ENCODE measurements at places on chromosomes 16 and 17. TPM values are rescaled to one million over a fixed set of nuclear protein-coding genes. Genes with fewer than 3 reads are reported as not detected.

DNA sequence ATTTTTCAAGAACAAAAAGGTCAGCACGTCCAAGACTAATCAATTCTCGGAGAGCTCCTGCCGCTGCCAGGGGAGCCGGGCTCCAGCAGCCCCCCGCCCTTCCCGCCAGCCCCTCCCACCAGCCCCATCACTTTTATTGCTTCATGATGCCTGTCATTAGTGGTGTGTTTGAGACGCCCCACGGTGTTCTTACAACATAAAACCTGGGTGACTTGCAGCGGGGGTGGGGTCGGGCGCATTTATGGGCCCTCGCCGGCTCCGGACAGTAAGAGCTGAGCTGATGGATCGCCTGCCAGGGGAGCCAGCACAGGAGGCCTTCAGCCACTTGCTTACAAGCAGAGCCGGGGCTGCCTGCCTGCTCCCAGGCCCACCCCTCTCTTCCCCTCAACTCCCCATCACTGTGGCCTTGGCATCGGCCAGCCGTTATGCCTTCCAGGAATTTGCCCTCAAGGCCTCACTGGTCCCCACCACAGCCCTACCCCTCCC, 82.9 kb upstream of the CBX4 start:
- no peak for DNase-seq

DNA sequence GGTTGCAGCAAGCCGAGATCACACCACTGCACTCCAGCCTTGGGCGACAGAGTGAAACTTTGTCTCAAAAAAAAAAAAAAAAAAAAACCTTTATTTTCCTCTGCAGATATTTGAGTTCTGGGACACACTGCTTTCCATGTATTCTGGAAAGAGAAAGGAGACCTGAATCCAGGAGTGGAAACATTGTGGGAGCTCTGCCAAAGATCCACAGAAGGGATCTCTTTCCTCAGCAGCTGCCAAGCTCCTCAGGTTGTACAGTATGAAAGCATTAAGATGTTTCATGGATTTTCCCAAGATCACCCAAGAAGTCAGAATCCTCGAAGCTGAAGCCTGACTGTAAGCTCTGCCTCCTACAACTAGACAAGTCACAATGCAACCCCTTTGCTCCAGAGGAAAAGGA, 13.5 kb downstream of the NPRL3 start:
- DNase-seq: no peak

ABCC1 gene
- total RNA-seq: 42.8 TPM

GRCh38 chr17:27807567-27808470, 7.5 kb upstream of the NOS2 start:
- DNase-seq: no peak

PRDM7 gene
- not detected for total RNA-seq

DNA sequence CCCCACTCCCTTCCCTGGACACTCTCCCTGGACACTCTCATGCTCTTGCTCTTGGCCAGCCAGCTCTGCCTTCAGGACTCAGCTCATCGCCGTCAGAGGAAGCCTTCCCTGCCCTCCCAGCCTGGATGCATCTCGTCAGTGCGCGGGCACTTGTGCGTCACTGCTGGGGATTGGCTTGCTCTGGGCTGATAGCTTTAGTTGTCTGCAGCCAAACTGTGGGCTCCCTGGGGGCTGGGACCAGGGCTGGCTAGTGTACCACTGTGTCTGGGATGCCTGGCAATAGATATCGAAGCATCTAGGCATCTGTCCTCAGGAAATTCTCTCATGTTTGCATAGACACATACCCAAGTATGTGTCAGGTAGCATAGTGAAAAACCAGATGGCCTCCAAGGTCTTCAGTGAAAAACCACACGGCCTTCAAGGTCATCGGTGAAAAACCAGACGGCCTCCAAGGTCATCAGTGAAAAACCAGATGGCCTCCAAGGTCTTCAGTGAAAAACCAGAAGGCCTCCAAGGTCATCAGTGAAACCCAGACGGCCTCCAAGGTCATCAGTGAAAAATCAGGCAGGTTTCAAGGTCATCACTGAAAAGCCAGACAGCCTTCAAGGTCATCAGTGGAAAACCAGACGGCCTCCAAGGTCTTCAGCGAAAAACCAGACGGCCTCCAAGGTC, 72.0 kb downstream of the CMIP start:
- DNase-seq: no peak

DNA sequence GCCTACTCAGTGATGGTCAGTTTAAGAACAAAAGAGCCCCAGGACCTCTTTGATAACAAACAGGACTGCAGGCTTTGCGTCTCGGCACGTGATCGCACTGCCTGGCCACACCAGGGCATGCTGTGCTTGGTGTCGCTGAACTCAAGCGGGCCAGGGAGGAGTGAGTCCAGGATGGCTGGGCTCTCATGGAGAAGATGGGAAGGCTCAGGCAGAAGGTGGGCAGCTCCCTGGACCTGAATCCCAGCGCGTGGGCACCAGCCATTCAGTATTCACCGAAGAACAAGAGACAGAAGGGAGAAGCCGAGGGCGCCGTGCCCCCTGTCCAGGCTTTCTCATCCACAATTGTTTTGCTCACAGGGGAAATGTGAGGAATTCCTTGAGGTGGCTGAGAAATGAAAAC, 11.9 kb downstream of the KATNB1 start:
- DNase-seq: no peak

- no peak for DNase-seq
Measured at GRCh38 chr16:2985462-2985861, 5.2 kb upstream of the PKMYT1 start.

GRCh38 chr16:71666264-71666663, 40.3 kb downstream of the MARVELD3 start:
- no peak for DNase-seq

CEP295NL gene
- 6.5 TPM for total RNA-seq

PDIA2 gene
- total RNA-seq: 2.2 TPM

DNA sequence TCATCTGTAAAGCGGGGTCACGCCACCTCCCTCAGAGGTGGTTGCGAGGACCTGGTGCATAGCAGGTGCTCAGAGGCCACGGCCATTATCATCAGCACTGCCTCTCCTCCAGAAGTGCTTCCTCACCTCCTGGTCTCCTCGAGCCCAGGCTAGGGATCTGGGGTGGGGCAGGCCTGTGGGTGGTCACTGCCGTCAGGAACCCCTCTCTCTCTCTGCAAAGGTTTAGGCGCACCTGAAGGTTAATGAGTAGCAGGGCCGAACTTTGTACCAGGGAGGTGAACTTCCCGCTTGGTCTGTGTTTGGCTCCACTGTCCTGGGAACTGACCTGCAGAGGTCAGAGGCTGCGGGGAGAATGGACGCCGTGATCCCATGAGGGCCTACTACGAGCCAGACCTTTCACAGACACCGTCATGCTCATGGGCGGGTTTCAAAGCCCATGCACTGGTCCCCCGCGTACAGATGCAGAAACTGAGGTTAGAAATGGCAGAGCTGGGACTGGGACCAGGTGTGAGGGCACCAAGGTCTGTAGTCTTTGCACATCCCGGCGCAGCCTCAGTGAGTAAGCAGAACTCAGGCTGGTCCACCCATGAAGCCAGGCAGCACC, 13.8 kb downstream of the JUP start:
- DNase-seq: no peak

- no peak for DNase-seq
Measured at GRCh38 chr17:68759343-68760140, 158.4 kb upstream of the FAM20A start.

TMEM238L gene
- total RNA-seq: not detected

All from mesenteric fat pad (tissue), 1 donor.